Breast epithelium (tissue), 4 donors: ENCODE measurements at places on chromosomes 1 and 21. TPM values are rescaled to one million over a fixed set of nuclear protein-coding genes. Genes with fewer than 3 reads are reported as not detected.
A peak's percentile ranks its signal among the peaks of the same experiment; 100 is the strongest.

GJA8 gene
- total RNA-seq, result not detected

AMY1B gene
- not detected for total RNA-seq

GRCh38 chr1:41888756-41889155, 30.0 kb downstream of the HIVEP3 start:
- no peak overlapping the region for H3K27ac ChIP-seq
- no peak overlapping the region for H3K4me3 ChIP-seq
- DNase-seq, result no peak
- H3K27me3 ChIP-seq, result no peaks in the 10 kb centered on the region
- no peaks in the 10 kb centered on the region for H3K36me3 ChIP-seq

DNA sequence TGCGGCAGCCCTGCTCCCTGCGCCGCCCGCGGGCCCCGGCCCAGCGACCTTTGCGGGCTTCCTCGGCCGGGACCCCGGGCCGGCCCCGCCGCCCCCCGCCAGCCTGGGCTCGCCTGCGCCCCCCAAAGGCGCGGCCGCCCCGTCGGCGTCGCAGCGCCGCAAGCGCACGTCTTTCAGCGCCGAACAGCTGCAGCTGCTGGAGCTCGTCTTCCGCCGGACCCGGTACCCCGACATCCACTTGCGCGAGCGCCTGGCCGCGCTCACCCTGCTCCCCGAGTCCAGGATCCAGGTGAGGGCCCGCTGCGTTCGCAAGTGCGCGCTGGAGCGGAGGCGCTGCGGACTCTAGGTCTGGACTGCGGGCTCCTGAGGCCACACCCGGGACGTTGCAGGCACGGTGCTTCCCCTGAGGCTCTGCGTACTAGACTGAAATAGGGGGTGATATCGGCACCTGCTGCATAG, 351 bp downstream of the MIXL1 start:
- DNase-seq, result no peak
- H3K4me3 ChIP-seq, result peak overlapping the region; percentile 38
- H3K27ac ChIP-seq, result no peak overlapping the region
- H3K36me3 ChIP-seq, result no peaks in the 10 kb centered on the region
- H3K27me3 ChIP-seq, result peaks cover 5% of the 10 kb centered on the region

OR10Z1 gene
- total RNA-seq, result not detected

CCDC27 gene
- not detected for total RNA-seq

- H3K4me3 ChIP-seq, result no peak overlapping the region
- no peak for DNase-seq
- H3K27ac ChIP-seq, result no peak overlapping the region
- H3K4me1 ChIP-seq, result no peaks in the 10 kb centered on the region
- no peaks in the 10 kb centered on the region for H3K27me3 ChIP-seq
These were observed 1331.2 kb upstream of the B3GALT2 start for GRCh38 chr1:194517567-194517966.

UBL4B gene
- total RNA-seq, result 1.6 TPM

VCAM1 gene
- total RNA-seq, result 8.5 TPM

DNA sequence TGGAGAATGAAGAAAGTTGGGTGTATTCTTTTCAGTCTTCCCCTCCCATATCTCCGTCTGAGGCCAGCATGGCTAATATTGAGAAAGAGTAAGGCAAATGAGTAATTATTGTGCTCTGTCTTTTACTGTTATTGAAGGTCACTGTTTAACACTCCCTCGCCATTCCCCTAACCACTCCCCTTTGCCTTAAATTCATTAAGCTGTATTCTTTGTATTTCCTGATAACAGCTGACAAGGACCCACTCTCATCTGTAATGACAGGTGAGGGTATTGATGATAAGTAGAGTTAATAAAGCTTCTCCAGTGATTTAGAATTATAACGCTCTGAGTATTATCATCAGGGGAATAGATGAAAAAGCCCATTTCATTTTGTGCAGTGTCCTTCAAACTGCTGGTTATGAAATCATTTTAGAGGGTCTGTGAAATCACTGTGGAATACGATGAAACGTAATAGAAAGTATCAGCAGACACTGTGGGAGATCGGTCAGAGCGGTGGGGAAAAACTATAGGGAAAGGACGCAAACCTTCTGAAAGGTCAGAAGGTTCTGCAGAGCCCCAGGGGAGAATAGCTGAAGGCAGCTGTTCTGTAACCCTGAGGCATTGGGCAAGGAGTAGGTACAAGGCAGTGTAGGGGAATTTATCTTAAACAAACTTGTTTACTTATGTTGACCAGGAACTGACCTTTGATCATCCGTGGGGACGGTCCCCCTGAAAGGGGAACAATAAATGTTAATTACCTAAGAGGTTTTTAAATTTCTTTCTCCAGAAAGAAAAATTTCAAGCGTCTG, 46.3 kb upstream of the CACYBP start:
- H3K4me3 ChIP-seq, result no peak overlapping the region
- no peaks in the 10 kb centered on the region for H3K27me3 ChIP-seq
- H3K36me3 ChIP-seq, result no peaks in the 10 kb centered on the region
- H3K27ac ChIP-seq, result peak overlapping the region; percentile 60
- no peaks in the 10 kb centered on the region for H3K4me1 ChIP-seq

RYR2 gene
- 0.16 TPM for total RNA-seq

GRCh38 chr21:14591882-14592281, 45.8 kb upstream of the SAMSN1 start:
- H3K27ac ChIP-seq, result no peak overlapping the region
- no peak overlapping the region for H3K4me3 ChIP-seq
- no peaks in the 10 kb centered on the region for H3K4me1 ChIP-seq
- no peaks in the 10 kb centered on the region for H3K36me3 ChIP-seq
- no peak for DNase-seq

- H3K27ac ChIP-seq, result peak overlapping the region; percentile 65
- H3K36me3 ChIP-seq, result no peaks in the 10 kb centered on the region
- peaks cover 12% of the 10 kb centered on the region for H3K4me1 ChIP-seq
- no peak for DNase-seq
These were observed 16.4 kb upstream of the TARBP1 start for GRCh38 chr1:234495231-234495990.

DNA sequence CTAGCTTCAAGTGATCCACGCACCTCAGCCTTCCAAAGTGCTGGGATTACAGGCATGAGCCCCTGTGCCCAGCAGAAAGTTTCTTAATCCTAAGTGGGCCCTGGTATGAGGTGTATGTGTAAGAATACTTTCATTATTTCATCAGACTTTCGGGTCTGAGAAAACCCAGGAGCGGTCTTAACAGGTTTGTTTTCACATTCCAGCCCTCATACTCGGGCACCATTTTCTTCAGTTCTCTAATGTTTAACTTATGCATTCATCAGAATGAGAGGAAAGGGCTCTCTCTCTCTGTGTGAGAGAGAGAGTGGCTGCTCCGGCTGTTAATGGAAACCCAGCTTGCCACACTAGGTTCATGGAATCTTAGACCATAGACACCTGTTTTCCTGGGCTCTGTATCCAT, 4.2 kb upstream of the PADI1 start:
- no peaks in the 10 kb centered on the region for H3K4me1 ChIP-seq
- H3K36me3 ChIP-seq, result no peaks in the 10 kb centered on the region
- no peak overlapping the region for H3K27ac ChIP-seq
- H3K27me3 ChIP-seq, result no peaks in the 10 kb centered on the region
- DNase-seq, result no peak

DNA sequence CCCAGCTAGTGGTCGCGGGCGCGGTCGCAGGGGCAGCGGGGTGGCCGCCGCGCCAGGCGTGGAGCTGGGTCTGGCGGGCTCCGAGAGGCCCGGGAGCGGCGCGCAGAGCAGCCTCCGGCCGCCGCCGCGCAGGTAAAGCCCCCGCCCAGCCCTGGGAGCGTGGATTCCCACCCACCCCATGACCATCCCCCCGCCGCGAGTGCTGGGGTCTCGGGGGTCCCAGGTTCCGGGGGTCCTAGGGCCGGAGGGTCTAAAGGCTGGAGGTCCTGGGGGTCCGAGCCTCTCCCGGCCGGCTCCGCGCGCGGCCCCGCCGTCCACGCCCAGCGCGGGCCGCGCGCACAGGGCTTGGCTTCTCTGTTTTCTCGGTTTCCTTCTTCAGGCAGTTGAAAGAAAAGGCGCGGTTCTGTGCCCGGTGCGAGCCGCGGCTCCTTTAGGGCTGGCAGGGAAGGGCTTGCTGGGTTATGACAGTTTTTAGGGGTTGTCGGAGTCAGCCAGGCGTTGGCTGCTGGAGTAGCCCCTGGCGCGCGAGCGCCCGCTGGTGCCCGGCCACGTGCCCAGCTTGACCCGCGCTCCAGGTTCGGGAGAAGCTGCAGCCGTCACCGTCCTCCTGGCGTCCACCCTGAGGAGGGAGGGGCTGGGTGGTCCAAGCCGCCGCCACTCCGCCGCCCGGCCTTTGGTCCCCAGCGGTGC, 359 bp downstream of the LRRC3 start:
- H3K36me3 ChIP-seq, result no peaks in the 10 kb centered on the region
- peak overlapping the region; percentile 76 for H3K4me3 ChIP-seq
- H3K27me3 ChIP-seq, result no peaks in the 10 kb centered on the region
- H3K4me1 ChIP-seq, result no peaks in the 10 kb centered on the region

GRCh38 chr21:22120616-22121266, 1122.5 kb downstream of the NCAM2 start:
- H3K36me3 ChIP-seq, result no peaks in the 10 kb centered on the region
- no peaks in the 10 kb centered on the region for H3K27me3 ChIP-seq
- DNase-seq, result no peak
- H3K4me1 ChIP-seq, result no peaks in the 10 kb centered on the region
- no peak overlapping the region for H3K4me3 ChIP-seq
- H3K27ac ChIP-seq, result no peak overlapping the region

- H3K27ac ChIP-seq, result peak overlapping the region; percentile 96
- no peaks in the 10 kb centered on the region for H3K27me3 ChIP-seq
- no peaks in the 10 kb centered on the region for H3K4me1 ChIP-seq
- H3K36me3 ChIP-seq, result no peaks in the 10 kb centered on the region
These were observed 1.2 kb downstream of the NASP start for GRCh38 chr1:45585110-45585426.

GJA4 gene
- total RNA-seq, result 18.9 TPM

- H3K27ac ChIP-seq, result no peak overlapping the region
- H3K4me1 ChIP-seq, result no peaks in the 10 kb centered on the region
- H3K4me3 ChIP-seq, result no peak overlapping the region
- no peaks in the 10 kb centered on the region for H3K27me3 ChIP-seq
- DNase-seq, result no peak
These were observed 36.6 kb downstream of the XCL2 start for GRCh38 chr1:168507231-168507630.

DNA sequence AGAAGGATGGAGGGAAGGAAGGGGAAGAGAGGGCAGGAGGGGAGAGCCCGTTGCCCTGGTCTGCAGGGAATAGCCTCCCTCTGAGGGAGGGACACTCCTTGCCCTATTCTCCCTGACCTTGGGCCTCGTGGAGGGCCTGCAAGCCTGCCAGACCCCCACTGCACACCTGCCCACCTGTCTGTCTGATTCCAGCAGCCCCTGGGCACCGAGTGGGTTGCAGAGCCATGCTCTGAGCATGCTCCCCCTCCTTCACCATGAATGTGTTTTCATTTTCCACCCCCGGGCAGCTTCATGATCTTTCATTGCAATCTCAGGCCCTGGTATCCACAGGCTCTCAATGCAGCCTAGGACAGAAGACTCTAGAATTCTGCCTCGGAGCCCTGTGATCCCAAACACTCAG, 5.1 kb upstream of the NPHP4 start:
- no peaks in the 10 kb centered on the region for H3K27me3 ChIP-seq
- peaks cover 4% of the 10 kb centered on the region for H3K4me1 ChIP-seq

KPRP gene
- total RNA-seq, result not detected

MANEAL gene
- total RNA-seq, result 3.7 TPM

- no peaks in the 10 kb centered on the region for H3K27me3 ChIP-seq
- no peaks in the 10 kb centered on the region for H3K4me1 ChIP-seq
- H3K36me3 ChIP-seq, result no peaks in the 10 kb centered on the region
These were observed 761.6 kb upstream of the RGS18 start for GRCh38 chr1:191396622-191397021.

- DNase-seq, result no peak
- H3K27me3 ChIP-seq, result no peaks in the 10 kb centered on the region
- no peaks in the 10 kb centered on the region for H3K36me3 ChIP-seq
- no peaks in the 10 kb centered on the region for H3K4me1 ChIP-seq
- H3K27ac ChIP-seq, result no peak overlapping the region
These were observed 33.3 kb upstream of the DEGS1 start for GRCh38 chr1:224149709-224150108.

GRCh38 chr1:91754816-91755580, 131.0 kb downstream of the TGFBR3 start:
- H3K27ac ChIP-seq, result peak overlapping the region; percentile 75
- H3K27me3 ChIP-seq, result no peaks in the 10 kb centered on the region
- H3K4me1 ChIP-seq, result peaks cover 26% of the 10 kb centered on the region
- H3K4me3 ChIP-seq, result no peak overlapping the region
- H3K36me3 ChIP-seq, result no peaks in the 10 kb centered on the region

DNA sequence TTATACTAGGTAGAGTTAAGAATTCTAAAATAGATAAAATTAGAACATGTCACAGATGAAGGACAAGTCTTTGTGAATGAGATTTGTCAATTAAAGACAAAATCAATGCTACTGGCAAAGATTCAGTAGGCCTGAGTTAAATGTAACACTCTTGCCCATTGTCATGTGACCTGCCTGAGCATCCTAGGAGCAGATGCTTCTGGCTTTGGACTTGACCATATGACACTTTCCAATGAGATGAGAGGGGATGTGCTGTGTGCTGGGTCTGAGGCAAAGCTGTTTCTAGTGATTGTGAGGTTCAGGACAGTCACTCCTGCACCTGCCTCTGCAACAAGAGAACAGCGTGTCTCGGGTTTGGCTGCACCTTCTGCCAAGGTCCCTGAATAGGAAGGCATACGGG, 144.9 kb downstream of the HIVEP3 start:
- H3K4me3 ChIP-seq, result no peak overlapping the region
- peak overlapping the region; percentile 85 for H3K27ac ChIP-seq
- H3K36me3 ChIP-seq, result no peaks in the 10 kb centered on the region
- no peak for DNase-seq

GRCh38 chr1:50591598-50591997, 168.4 kb upstream of the DMRTA2 start:
- H3K27ac ChIP-seq, result no peak overlapping the region
- H3K4me1 ChIP-seq, result no peaks in the 10 kb centered on the region

GRCh38 chr1:70103770-70104169, 101.6 kb downstream of the LRRC40 start:
- H3K36me3 ChIP-seq, result no peaks in the 10 kb centered on the region
- DNase-seq, result no peak
- no peaks in the 10 kb centered on the region for H3K4me1 ChIP-seq
- H3K27ac ChIP-seq, result no peak overlapping the region

NGF gene
- 7.2 TPM for total RNA-seq

CYP4X1 gene
- total RNA-seq, result 32.6 TPM

- H3K4me1 ChIP-seq, result peaks cover 34% of the 10 kb centered on the region
- H3K4me3 ChIP-seq, result no peak overlapping the region
- H3K36me3 ChIP-seq, result no peaks in the 10 kb centered on the region
- H3K27ac ChIP-seq, result peak overlapping the region; percentile 77
These were observed 49.8 kb downstream of the SKI start for GRCh38 chr1:2277741-2278488.

GRCh38 chr1:17913326-17914115, 158.4 kb downstream of the ACTL8 start:
- H3K36me3 ChIP-seq, result no peaks in the 10 kb centered on the region
- DNase-seq, result no peak
- H3K27ac ChIP-seq, result no peak overlapping the region
- no peaks in the 10 kb centered on the region for H3K4me1 ChIP-seq
- peaks cover 62% of the 10 kb centered on the region for H3K27me3 ChIP-seq

GRCh38 chr1:41812453-41812852, 106.3 kb downstream of the HIVEP3 start:
- no peaks in the 10 kb centered on the region for H3K27me3 ChIP-seq
- H3K4me1 ChIP-seq, result no peaks in the 10 kb centered on the region
- H3K36me3 ChIP-seq, result no peaks in the 10 kb centered on the region
- DNase-seq, result no peak
- no peak overlapping the region for H3K27ac ChIP-seq

GRCh38 chr1:15557594-15557993, 27.3 kb downstream of the AGMAT start:
- DNase-seq, result no peak
- H3K27me3 ChIP-seq, result no peaks in the 10 kb centered on the region
- H3K4me1 ChIP-seq, result no peaks in the 10 kb centered on the region
- H3K4me3 ChIP-seq, result no peak overlapping the region
